ENCODE measurements at places on chromosomes 16 and 17. TPM values are rescaled to one million over a fixed set of nuclear protein-coding genes. Genes with fewer than 3 reads are reported as not detected.
A peak's percentile ranks its signal among the peaks of the same experiment; 100 is the strongest.

DNA sequence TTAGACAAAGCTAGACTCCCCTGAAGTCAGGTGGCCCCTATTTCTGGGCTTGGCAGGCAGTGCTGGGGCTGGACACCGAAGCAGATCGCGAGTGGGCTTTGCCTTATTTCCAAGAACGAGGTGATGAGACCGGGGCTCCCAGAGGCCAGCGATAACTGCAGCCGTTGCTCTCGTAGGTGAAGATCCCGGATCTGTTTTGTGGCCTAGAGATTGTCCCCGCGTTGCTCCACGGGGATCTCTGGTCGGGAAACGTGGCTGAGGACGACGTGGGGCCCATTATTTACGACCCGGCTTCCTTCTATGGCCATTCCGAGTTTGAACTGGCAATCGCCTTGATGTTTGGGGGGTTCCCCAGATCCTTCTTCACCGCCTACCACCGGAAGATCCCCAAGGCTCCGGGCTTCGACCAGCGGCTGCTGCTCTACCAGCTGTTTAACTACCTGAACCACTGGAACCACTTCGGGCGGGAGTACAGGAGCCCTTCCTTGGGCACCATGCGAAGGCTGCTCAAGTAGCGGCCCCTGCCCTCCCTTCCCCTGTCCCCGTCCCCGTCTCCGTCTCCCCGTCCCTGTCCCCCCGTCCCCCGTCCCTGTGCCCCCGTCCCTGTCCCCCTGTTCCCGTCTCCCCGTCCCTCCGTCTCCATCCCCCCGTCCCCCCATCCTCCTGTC is 1.5 kb upstream of the TBCD start:
- no peak for DNase-seq

TUBG1 gene
- total RNA-seq = 56.7 TPM

DNA sequence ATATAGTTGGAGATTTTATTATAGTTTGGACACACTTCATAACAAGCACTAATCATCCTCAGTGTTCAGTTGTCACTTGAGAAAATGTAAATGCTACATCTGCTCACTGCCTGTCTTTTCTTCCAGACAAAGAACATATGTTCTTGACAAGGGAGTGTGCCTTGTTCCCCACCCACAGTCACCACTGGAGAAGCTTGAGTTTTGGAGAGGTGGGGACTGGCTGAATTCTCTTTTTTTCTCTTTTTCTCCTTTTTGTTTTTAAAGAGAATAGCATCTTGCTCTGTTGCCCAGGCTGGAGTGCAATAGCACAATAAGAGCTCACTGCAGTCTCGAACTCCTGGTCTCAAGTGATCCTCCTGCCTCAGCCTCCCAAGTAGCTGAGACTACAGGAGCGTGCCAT is 15.5 kb downstream of the RPRML start:
- DNase-seq = no peak

TCF25 gene
- total RNA-seq = 152 TPM

GGT6 gene
- total RNA-seq = 232 TPM

- peak; percentile 80 for DNase-seq
Observed at GRCh38 chr17:74512624-74513091, 18.6 kb downstream of the CD300LB start.

PSMC3IP gene
- 0.79 TPM for total RNA-seq

DNA sequence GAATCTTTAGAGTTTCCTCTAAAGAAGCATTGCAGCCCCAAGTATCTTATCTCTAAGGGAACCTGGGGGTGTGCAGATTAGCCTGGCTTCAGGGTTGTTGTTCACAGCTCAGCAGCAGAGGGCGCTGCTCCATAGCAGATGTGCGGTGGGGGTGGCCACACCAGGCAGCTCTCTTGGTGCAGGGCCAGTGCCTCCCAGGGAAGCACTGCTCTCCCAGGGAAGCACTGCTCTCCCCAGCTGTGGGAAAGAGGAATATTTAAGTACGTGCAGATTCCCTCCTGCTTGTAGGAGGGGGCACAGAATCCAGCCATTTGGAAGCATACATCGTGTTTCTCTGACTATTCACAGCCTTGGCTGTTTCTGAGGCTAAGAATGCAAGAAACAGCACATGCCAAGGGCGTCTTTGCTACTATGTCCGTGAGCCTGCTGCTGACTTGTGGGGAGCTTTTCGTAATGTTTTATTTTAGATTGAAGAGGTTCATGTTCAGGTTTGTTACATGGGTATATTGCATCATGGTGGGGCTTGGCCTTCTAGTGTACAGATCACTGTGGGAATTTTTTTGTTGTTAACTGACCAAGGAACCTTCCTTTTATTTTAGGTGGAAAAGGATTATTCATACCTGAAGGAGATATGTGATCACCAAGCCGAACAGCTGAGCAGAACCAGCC is 217.8 kb downstream of the SPECC1 start:
- peak; percentile 65 for DNase-seq

DNA sequence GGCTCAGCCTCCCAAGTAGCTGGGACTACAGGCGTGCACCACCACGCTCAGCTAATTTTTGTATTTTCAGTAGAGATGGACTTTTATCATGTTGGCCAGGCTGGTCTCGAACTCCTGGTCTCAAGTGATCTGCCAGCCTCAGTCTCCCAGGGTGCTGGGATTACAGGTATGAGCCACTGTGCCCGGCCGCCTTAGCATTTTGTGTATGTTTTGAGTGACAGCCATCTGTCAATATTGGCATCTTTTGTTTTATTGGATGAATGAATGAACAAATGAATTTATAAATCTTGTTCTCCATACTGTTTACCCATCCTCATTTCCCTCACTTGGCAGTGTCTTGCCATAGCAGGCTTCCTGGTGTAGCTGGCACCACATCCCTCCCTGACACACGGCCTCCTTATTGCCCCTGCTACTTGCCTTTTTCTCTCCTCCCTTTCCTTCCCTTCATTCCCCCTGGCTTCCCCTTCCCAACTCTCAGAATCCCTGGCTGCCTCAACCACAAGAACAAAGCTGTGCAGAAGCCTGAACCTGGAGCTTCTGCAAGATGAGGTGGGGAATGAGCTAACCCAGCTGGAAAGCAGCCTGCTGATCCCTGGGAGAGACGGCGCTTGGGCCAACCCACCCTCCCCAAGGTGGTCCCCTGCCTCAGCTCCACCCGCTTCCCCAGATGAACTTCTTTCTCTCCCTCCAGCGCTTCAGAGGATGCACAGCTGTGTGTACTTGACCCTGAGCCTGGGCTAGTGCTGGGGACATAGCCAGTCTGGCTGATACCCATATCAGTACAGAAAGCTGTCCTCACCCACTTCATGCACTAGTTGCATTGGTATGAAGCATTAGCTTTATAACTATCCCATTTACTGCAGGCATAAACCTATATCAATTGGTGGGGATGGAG is 34.3 kb downstream of the WNT9B start:
- no peak for DNase-seq

DNA sequence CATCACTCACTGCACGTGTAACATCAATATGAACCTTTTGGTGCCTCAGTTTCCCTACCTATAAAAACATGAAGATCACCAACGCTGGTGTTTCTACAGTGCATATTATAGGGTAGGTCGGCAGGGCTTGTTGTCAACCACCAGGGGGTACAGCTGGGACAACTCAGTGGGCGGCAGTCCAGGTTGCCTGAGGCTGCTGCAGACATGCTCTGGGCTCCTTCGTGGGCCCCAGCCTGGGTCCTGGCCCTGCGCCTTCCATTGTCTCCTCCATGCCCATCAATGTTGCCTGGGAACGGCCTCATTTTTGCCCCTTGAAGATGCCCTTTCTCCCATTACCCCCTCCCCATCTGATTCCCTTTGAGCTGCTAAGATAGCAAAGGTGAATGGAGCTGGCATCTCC is 89.8 kb downstream of the GSG1L start:
- no peak for DNase-seq

DNA sequence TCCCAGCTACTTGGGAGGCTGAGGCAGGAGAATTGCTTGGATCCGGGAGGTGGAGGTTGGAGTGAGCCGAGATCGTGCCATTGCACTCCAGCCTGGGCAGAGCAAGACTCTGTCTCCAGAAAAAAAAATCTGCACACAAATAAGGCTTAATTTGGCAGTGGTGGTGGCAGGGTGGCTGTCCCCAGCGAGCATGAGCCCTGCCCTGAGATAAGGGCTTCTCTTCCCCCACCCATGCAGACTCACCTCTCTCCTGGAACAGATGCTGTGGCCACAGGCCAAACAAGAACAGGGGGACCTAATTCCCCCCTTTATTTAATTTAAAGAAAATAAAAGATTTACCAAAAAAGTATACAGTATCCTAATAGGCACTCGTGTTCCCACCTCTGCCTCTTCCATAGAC is 157.2 kb downstream of the RAB11FIP4 start:
- no peak for DNase-seq

CTRB1 gene
- not detected for total RNA-seq

CCL17 gene
- not detected for total RNA-seq

DNA sequence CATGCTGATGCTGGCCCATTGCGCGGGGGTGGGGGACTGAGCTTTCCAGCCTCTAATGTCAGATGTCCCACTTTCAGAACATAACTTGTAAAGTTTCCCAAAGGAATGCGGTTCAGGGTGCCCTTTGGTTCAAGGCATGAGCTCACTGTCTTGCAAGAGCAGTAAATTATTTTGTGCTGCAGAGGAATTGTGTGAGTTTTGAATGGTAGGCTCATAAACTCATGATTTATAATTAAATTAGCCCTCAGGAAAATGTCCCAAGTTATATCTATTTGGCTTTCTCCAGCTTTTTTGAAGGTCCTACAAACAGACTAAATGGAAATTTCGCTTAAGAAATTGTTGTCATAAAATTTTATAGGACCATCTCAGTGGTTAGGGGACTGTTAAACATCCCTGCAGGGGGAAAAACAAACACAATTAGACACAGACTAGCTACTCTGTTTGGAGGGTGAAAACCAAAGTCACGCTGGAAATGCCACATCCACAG is 321.8 kb downstream of the HS3ST3B1 start:
- peak; percentile 34 for DNase-seq

DNA sequence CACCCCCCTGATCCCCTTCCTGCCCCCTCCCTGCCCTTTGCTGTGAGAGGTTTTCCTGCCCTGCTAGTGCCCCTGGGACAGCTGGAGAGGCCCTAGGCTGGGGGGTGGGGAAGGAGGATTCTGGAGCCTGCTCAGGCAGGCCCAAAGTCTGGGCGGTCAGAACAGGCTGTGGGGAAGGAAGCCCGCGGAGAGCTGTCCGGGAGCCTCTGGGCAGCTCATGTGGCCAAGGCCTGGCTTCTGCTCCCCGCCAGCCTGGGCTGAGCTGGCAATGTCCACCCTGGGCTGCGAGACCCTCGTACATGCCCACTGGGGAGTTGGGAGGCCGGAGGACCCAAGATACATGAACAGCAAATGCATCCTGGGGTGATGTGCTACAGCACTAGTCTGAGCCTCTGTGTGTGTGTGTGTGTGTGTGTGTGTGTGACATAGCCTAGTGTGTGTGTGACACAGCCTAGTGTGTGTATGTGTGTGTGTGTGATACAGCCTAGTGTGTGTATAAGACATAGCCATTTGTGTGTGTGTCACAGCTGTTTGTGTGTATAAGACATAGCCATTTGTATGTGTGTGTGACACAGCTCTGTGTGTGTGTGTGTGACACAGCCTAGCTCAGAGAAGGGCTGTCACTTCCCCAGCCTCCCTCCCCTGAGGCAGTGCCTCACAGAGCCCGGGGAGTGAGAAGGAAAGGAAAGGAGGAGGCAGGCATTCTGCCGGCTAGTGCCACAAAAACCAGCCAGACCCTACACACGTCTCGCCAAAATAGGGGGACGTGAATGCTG is 201.4 kb upstream of the CIBAR2 start:
- no peak for DNase-seq

SNX11 gene
- 11.1 TPM for total RNA-seq

MPP2 gene
- 4.2 TPM for total RNA-seq

TBC1D3D gene
- not detected for total RNA-seq

DNA sequence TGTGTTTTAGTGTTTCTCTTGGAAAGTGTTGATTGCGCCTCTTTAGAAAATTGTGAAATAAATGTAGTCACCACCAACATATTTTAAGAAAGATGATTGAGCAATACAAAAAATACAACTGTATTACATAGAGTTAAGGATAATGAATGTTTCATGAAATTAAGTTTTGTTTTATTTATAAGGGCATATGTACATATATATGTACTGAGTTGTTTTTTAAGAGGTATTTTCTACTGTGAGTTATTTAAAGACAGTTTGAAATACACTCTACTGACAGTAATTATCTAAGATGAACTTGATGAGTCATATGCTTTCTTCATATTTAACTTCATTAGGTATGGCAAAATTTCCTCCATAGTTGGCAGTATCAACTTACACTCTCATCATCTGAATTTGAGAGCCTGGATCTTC is 411.7 kb downstream of the HS3ST3B1 start:
- DNase-seq = no peak

DNA sequence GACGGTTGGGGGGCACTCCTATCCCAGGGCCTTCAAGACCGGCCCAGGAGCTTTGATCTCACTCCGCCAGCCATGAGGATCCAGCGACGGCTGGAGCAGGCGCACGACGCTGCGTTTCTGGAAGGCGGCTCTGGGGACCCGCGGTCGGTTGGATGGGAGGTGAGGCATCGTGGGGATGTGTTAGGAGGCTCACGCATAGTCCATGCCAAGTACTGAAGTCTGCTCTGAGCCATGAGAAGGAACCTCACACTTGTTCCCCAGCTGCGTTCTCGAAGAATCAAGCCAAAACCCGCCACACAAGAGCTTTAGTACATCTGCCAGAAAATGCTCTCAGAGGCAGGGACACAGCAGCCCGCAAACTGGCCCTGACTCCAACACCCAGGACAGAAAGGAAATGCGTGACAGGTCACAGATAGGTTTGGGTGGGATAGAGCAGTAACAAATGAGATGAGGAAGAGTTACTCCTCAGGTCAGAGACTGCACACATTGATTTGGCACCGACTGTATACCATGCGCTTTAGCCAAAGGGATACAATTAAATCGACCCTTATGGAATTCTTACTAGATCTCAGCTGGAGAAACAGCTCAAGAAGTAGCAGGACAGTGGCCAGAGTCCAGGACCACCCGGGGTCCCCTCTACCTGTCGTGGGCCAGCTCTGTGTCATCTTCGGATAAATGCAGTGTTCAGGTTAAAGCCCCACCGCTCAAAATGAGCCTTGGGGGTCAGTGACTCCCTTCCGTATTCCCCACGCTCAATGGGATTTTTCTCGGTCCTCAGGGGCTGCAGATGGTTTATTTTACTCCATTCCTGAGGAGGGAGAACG is 6.7 kb upstream of the GSG1L start:
- DNase-seq = no peak

GRCh38 chr17:36463916-36464764 is 22.3 kb upstream of the ZNHIT3 start:
- DNase-seq = peak; percentile 84

ENPP7 gene
- total RNA-seq = not detected

DNA sequence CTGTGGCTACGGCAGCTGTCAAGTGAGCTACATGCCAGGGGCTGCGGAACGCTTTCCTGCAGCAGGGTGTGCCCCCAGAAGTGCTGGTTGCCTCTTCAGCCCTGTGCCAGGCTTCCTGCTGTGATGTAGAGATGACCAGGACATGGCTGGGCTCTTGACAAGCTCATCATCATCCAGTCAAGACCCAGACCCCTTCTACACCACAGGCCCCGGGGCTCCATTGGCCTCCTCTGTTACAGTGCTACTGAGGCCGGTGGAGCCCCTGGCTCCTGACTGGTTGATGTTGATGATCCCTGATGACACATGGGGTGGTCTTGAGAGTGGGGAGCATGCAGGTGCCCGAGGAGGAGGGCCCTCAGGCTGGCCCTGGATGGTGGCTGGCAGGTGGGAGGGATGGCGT is 50.1 kb downstream of the B9D1 start:
- DNase-seq = no peak

RUNDC3A gene
- total RNA-seq = 18.0 TPM

TBC1D3C gene
- total RNA-seq = not detected

- DNase-seq = no peak
Observed at GRCh38 chr17:77382356-77382911, 241.7 kb downstream of the SEC14L1 start.
